Activated CD8-positive, alpha-beta memory T cell treated with anti-CD3 and anti-CD28 coated beads, Interleukin-2, amount 10 ng/mL, durations not matched to agents 7 days and 5 days (primary cell): ENCODE measurements at places on chromosomes 5 and 9.

DNA sequence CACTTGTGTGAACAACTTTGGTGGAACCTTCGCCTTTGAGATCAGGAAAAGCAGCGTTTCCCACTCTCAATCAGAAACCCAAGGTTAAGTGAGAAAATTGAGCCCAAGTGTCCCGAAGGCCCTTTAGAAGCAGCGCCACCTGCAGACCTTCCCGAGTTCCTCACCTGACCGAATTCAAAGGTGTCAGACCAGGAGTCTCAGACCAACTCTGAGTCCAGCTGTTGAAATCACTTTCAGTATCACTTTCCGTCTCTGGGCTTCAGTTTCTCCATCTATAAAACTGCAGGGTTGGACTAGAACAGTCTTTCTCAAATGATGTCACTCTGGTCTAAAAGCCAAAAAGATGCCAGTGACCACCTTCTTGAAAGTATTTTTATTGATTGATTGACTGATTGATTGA lies 31.7 kb upstream of the GRHPR start:
- peak; percentile 62 for DNase-seq

- DNase-seq, result peak; percentile 66
Observed at GRCh38 chr5:169302491-169303118, 1.7 kb upstream of the SLIT3 start.

- no peak for DNase-seq
Observed at GRCh38 chr9:114678795-114679194, 3.2 kb downstream of the TEX48 start.

DNA sequence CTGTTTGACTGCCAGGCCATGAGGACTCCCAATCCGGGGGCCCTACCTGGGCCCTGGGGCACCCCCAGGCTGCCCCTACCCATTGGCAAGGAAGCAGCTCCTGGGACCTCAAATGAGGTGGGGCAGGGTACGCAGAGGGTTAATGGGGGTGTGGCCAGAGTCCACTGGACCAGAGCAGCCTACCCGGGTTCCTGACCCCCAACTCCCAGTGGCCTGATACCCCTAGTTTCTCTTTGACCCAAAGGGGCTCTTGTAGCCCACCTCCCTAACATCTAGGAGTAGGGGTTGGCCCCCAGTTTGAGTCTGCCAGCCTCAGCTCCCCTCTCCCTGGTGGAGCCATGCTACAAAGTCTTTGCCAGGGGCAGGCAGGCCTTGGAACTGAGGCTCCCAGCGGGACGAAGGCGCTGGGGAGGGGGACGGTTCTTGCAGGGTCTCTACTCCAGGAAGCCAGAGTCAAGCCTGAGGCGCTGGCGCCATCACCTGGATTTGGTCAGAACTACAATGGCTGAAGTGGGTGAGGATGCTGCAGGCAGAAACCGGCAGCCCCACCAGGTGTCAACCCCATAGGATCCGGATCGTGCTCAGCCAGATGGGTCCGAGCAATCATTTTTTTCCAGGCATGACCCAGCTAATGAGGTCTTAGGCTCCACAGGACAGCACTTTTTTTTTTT lies 8.4 kb upstream of the CERCAM start:
- peak; percentile 68 for DNase-seq

GRCh38 chr9:116300360-116300870 lies 146.8 kb downstream of the PAPPA start:
- DNase-seq, result no peak

DNA sequence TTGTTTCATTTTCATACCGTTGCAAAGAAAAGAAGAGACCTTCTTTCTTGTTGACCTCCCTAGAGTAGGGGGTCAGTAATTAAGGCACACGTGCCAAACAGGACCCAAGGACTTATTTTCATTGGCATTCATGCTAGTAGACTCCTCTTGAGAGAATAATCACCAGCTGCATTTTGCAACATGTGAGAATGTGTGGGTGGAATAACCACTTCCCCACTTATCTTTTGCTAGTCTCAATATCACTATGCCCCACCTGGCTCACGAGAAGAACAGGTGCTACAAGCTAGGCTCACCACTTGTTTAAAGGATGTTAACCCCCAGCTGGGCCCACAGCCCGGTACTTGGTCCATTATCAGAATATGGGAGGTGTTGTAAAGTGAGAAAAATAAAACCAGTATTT lies 460.7 kb upstream of the MEF2C start:
- DNase-seq, result no peak

DNA sequence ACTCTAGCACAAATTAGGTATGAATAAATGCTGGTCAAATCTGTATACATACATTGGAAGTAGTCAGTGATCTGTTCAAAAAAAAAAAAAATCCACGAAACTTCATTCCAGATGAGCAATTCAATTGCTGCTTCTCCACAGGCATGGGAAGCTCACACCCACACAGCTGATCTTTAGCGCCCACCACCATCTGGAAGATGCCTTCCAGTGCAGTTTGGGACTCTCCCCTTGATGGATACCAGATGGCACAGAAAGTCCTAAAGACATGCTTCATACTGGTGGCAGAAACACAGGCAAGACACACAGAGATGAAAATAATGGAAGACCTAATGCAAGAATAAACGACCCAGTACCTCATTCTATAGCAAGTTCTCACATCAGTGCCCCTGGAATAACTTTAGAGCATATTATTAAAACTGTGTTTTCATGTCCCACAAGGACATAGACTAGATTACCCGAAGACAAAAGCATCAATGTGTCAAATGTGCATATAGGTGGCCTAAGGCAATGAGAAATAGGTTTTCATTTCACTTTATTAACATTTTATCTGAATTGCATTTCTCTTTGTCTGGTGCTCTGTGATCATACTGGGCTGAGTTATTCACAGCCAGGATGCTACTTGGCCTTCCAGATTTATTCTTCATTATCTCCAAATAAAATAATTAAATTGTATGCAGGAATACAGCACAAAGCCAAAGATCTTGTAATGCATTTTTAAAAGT lies 135.4 kb upstream of the TAS2R1 start:
- DNase-seq, result no peak

DNA sequence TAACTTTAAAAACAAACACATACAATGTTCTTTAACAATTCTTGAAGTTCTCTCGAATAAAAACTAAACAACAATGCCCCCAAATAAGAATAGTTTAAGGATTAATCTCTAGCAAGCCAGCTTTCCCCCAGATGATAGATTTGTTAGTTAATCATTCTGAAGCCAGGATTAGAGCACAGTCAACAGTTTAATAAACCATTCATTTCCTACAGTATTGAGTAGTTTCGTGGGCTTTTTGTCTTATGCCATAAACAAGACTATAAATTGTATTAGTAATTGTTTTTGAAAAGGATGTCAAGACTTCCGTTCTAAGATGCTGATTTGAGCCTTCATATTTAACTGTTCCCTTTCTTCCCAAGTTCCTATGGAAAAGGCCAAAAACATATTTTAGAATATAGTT lies 136.6 kb downstream of the PIK3R1 start:
- DNase-seq, result no peak

DNA sequence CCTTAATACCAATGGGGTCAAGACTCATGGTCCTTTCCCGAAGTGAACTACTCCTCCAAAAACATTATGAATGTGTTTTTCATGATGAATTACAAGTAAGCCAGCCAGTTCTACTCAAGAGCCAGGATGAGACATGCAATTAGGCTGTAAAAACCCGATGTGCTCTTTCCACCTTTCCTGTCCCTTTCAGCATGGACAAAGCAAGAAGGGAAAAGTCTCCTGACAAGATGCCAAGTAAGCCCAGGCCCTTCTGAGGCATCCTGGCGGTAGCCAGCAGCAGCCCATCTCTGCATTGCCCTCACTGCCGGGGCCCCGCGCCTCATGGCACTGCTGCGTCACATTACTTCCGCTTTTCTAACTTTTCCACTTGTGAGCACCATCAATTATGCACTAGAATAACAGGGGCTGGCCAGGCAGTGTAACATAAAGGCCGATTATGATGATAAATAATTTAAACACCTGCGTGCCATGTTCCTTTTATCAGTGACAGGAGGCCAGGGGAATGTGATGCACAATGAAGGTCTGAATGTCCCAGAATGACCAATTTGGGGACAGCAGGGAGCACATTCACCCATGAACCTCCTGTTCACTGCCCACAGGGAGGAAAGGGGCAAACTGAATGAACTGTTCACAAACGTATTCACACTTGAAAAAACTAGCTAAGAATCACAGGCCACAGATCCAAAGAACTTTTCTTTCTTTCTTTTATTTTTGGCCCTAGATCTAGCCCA lies 37.4 kb downstream of the EFNA5 start:
- no peak for DNase-seq

GRCh38 chr9:117636681-117637080 lies 67.5 kb upstream of the TLR4 start:
- no peak for DNase-seq

GRCh38 chr9:19085295-19085694 lies 17.4 kb downstream of the HAUS6 start:
- no peak for DNase-seq

- no peak for DNase-seq
Observed at GRCh38 chr5:167993771-167994170, 297.7 kb upstream of the WWC1 start.

GRCh38 chr5:113102121-113102531 lies 125.5 kb downstream of the DCP2 start:
- no peak for DNase-seq

DNA sequence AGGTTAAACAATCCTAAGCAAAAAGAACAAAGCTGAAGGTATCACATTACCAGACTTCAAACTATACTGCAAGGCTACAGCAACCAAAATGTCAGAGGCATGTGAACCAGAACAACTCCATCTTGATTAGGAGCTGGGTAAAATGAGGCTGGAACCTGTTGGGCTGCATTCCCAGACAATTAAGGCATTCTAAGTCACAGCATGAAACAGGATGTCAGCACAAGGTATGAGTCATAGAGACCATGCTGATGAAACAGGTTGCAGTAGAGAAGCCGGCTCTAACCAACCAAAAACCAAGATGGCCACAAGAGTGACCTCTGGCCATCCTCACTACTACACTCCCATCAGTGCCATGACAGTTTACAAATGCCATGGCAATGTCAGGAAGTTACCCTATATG lies 252.0 kb downstream of the RASEF start:
- no peak for DNase-seq

GRCh38 chr5:44388321-44389089 lies 715 bp downstream of the FGF10 start:
- no peak for DNase-seq

GRCh38 chr9:133680976-133681657 lies 45.0 kb downstream of the DBH start:
- DNase-seq, result no peak

DNA sequence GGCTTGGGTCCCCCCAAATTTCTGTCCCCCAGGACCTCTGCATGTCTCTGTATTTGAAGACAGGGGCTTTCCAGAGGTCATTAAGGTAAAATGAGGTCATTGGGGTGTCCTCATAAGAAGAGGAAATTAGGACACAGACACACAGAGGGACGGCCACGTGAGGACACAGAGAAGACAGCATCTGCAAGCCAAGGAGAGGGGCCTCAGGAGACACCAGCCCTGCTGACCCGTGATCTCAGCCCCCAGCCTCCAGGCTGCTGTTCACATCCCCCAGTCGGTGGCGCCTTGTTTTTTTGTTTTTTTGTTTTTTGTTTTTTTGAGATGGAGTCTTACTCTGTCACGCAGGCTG lies 1.2 kb upstream of the CCDC183 start:
- DNase-seq, result no peak

GRCh38 chr5:89583534-89583933 lies 700.5 kb upstream of the MEF2C start:
- no peak for DNase-seq

DNA sequence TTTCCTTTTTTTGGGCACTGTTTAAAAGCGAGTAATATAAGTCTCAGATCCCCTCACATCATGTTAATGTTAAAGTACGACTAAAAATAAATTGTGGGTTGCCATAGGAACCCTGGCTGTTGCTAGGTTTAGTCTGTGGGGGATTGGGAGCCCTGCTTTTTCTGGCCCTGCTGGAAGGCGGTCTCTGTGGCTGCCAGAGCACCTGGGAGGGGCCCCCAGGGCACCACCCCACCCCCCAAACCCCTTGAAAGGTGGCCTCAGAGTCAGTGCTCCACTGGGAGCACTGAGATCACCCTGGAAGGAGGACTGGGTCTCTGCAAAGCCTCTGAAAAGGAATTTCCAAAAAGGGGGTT lies 66.2 kb upstream of the NEURL1B start:
- no peak for DNase-seq

DNA sequence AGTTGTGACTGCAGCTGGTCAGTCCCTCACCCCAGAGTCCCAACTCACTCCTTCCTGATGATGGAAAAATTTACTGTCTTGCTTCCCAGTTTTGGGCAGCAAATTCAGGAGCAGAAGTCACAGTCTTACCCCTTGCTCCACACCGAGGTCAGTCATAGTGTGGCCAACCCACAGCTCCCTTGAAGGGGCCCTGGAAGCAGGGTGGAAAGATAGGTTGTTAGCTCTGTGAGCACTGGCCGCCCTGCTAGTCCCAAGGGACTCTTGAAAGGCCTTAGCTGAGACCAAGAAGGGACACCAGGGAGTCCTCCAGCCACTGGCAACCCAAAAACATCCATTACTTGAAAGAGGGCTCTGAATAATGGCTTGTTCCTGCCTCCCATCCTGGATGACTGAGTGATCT lies 40.0 kb downstream of the GSN start:
- no peak for DNase-seq

GRCh38 chr9:112887381-112887780 lies 3.3 kb downstream of the SLC46A2 start:
- DNase-seq, result no peak

DNA sequence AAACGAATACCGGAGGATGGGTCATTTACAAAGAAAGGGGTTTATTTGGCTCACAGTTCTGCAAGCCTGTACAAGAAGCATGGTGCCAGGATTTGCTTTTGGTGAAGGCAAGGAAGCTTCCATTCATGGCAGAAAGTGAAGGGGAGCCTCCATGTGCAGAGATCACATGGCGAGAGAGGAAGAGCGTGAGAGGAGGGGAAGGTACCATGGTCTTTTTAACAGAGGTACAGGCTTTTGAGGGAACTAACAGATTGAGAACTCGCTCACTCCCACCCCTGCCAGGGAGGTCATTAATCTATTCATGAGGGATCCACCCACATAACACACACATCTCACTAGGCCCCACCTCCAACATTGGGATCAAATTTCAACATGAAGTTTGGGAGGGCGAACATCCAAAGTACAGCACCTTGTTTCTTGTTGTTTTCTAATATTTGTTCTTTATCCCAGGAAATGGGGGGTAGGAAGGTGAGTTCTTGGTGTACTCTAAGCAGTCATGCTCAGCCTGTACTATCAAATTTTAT lies 18.5 kb downstream of the TMC1 start:
- no peak for DNase-seq

DNA sequence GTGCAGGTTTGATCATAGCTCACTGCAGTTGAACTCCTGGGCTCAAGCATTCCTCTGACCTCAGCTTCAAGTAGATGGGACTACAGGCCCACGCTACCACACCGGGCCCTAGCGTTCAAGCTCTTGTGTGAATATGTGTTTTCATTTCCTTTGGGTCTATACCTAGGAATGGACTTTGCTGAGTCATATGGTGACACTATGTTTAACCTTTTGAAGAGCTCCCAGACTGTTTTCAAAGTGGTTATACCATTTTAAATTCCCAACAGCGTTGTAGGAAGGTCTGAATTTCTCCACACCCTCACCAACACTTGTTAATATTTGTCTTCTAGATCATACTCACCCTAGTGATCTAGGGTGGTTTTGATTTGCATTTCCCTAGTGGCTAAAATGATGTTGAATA lies 33.5 kb downstream of the FAF2 start:
- no peak for DNase-seq

GRCh38 chr5:43648499-43649124 lies 45.6 kb downstream of the NNT start:
- DNase-seq, result no peak
